Substantia nigra (tissue), 51 donors: ENCODE measurements at places on chromosomes 3 and 15.

- no peak for DNase-seq
These were observed 57.1 kb downstream of the RAP2B start for GRCh38 chr3:153219146-153219545.

DNA sequence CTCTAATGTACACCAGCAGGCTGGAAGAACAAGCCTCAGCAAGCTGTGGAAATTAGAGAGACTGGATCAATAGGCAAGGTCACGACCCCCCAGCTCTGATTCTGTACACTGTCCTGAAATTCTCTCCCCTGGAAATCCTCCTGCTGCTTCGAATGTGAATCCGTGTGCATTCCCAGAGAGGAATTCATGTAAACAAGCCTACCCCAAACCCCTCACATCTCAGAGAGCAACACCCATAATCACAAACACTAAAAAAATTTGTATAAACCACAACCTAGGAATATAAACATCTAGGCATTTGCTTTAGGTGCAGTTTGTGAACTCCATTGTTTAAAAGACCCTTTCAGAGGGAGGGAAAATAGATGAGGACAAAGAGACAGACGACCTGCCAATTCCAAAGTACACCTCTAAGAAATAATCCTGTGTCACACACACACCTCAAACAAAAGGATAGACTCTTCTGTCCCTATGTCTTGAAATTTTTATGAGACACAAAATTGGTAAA lies 325.2 kb downstream of the WDR72 start:
- DNase-seq, result no peak

GRCh38 chr15:68578175-68578979 lies 416 bp upstream of the CORO2B start:
- DNase-seq, result peak; percentile 75

DNA sequence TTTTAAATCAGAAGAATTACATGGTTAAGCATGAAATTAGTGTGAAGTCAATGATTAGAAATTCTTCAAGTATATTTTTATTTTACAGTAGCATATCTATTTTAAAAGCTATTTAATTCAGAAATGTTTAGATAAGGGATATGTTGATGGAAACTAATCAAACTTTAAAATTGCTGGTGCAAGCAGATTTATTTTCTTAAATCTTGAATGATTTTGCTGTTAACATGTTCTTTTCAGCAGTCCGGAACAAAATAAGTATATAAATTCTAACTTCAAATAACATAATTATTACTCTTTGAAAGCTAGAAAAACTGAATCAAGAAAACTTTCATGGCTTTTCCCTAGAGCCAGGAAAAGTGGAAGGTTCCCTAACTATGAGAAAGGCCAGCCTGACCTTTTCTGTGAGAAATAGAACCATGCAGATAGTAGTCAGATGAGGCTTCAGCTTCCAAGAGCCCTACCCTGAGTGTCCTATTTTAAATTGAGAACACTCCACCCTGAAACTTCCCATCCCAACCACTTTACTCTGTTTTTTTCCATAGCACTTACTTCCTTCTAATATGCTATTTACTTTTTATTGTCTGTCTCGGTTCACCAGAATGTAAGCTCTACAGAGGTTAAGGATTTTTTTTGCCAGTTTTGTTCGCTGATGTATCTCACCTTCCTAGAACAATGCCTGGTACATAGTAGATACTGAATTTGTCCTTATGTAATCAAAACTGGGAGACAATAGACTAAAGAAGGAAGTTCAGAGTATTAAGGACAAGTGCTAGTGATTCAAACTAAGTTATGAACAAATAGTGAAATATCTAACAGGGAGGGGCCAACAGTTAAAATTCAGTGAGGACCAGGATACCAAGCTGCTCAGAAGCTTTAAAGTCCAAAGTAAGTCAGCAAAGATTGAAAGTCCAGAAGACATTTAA lies 66.8 kb downstream of the CD200R1L start:
- no peak for DNase-seq

- no peak for DNase-seq
These were observed 179.9 kb downstream of the PLOD2 start for GRCh38 chr3:145981056-145981455.

GRCh38 chr3:134466331-134466730 lies 19.5 kb downstream of the ANAPC13 start:
- DNase-seq, result no peak

GRCh38 chr3:34073111-34073510 lies 274.7 kb downstream of the PDCD6IP start:
- DNase-seq, result no peak

GRCh38 chr3:53328746-53329145 lies 18.6 kb downstream of the DCP1A start:
- no peak for DNase-seq

GRCh38 chr15:94002041-94002440 lies 229.3 kb upstream of the MCTP2 start:
- DNase-seq, result no peak

DNA sequence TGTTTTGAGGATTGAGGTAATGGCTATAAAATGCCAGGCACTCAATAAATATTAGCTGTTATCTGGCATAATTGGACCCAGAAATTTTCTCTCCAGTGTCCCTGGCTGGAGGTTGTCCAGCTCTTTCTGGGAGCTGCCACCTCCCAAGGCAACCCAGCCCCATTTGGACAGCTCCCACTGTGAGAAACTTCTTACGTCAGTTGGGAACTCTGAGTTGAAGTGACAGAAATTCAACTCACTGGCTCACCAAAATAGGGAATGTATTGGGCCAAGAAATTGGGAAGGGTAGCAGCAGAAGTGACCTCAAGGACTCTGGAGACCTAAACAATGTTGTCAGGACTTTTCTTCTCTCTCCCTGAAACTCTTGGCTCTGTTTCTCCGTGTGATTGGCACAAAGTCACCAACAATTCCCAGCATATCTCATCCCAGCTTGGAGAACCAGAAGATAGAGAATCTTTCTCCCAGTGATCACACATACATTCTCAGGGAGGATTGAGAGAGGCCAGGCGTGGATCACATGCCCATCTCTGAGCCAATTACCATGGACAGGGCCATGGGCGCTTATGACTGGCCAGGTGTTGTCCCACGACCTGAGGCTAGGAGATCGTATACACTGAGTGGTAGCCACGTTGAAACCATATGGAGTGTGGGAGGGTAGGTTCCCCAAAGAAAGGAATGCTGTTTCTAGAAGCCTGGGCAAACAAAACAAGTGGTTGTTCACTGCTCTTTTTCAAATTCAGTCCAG lies 22.5 kb upstream of the HCN4 start:
- DNase-seq, result no peak

GRCh38 chr3:189272500-189273119 lies 100.8 kb downstream of the TPRG1 start:
- no peak for DNase-seq
